Nucleus accumbens (tissue), 56 donors: ENCODE measurements at places on chromosomes 1 and 21.

DNA sequence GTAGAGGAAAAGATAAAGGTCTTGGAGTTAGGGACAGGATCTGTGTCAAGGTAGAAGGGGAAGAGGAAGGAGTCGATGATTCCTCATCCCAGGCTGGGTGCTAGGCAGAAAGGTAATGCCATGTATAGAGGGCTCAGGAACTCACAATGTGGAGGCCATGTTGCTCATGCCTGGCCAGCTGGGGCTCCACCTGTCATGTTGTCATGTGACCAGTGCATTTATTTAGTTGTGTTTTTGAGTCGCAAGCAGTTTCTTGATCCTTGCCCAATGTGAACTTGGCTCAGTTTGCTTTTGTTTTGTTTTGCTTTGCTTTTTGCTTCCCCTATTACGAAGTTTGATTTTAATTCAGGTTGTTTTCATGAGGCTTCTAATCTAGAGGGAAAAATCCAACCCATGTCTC, 5.7 kb downstream of the CASQ2 start:
- DNase-seq: no peak

DNA sequence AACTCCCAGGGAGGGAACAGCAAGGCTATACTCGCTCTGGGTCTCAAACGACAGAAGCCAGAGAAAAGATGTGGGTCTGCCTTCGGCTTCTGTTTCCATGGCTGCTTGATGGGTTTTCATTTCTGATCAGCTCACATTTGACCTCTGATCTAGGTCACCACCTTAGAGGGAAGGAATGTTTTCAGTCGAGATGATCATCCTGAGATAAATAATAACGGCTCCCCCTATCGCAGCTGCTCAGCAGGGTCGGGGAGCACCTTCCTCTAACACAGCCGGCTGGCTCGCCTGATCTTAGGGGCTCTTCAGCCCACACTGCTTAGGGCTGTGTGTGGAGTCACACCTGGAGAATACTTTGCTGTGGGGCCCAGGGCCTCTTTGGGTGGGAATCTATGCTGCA, 53.1 kb upstream of the ZNF648 start:
- DNase-seq: no peak

DNA sequence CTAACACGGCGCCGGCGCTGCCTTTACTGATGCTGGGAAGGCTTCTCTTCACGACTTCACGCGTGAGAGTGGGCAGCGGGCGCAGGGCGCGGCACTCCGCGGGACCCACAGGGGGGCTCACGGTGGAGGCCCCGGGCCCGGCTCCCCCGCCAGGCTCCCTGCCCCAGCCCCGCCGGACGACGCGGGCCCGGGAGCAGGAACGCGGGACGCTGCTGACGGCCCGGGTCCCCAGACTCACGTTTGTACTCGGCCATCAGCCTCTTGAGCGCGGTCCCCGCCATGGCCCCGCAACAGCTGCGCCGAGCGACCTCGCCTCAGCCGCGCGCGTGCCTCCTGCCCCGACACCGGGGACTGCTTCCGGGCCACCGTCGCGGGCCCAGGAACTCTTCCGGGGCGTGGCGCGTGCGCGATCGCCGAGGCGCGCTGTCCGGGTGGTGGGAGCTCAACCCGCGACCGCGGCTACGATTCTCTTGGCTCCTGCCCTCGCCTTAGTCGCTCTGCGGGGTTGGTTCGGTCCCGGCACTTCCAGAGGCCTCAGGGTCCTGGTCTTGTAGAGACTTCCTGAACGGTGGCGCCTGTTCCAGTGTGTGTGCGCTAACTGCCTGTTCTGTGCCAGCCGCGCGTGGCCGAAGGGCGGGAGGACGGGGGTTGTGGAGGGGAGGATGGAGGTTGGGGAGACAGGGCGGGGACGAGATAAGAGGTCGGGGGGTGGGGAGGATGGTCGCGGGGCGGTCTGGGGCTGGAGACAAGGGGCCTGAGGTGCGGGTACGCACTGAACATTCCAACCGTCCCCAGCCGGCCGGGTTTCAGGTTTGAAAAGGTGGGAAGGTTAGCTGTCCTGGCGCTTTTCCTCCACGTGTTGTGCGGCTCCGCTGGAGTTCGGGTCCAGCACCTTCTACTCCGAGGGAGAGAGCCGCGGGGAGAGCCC, at the start of gene UBE2G2:
Gene UBE2G2 (minus strand): TSS at position 353 of the 928 bp plus-strand sequence. CDS start 72 bp downstream, at position 281.
- peak; percentile 81 for DNase-seq

DNA sequence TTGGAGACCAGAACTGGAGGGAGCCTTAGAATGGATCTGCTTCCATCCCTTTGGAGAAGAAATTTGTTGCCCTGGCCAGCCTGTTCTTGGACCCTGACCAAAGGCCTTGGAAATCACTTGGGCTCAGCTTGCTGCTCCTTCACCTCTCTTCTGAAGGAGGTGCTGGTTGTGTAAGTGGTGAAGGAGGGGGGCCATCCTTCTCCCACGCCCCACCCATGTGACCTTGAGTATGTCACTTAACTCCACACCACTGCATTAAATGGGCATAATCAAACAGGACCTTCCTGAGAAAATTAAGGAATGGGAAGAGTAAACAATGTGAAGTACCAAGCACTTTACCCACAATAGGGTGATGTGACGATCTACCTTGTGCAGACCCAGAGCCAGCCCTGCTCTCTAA, 68.3 kb upstream of the GJB5 start:
- no peak for DNase-seq

DNA sequence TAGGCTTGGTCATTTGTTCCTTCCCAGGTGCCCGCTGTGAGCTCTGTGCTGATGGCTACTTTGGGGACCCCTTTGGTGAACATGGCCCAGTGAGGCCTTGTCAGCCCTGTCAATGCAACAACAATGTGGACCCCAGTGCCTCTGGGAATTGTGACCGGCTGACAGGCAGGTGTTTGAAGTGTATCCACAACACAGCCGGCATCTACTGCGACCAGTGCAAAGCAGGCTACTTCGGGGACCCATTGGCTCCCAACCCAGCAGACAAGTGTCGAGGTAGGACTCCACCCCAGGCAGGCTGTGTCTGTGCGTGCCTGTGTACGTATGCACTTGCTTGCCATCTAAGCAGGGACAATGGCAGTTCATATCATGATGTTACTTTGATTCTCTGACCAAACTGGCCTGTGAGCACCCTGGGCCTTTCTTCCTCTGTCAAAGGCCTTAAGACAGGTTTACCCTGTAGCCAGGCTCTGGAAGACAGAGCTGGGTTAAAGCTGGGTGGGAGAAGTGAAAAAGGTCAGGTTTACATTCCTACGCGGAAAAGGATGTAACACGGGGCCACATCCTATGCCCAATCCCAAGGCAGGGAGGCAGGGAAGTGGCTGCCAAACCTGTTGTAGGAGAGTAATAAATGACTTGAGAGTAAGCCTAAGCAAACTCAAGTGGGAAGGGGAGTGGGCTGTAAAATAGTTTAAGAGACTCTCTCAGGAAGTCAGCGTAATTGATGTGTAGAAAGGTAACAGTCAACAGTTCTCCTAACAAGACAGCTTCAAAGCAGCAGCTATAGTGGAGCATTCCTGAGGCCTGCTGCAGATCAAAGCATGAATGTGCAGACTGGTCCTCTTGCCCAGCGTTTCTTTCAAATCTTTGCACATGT, 42.5 kb downstream of the LAMC2 start:
- no peak for DNase-seq
